Left kidney (tissue), 8 donors: ENCODE measurements at places on chromosomes 3 and 15.

- DNase-seq = no peak
Observed at GRCh38 chr15:40034186-40034946, 4.6 kb downstream of the SRP14 start.

DNA sequence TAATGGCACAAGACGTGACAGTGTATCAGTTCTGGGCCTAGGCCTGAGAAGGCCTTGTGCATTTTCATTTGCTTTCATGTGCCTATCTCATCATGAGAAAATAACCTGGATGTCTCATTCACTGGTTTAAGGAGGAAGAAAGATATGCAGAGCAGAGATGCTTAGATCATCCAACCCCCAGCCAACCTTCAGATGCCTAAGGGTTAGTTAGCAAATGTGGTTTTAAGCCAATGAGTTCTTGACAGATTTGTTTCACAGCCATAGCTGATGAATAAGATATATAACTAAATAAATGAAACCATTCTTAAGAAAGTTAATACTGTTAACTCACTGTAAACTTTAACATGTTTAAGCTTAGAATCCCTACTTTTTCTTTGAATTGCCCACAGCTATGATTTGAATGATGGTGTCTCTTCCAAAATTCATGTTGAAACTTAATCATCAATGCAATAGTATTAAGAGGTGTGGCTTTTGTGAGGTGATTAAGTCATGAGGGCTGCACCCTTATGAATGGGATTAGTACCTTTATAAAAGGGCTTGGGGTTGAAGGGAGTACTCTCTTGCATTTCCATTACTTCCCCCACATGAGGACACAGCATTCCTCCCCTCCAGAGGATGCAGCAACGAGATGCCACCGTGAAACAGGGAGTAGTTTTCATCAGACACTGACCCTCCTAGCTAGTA is 324.6 kb upstream of the TBC1D5 start:
- no peak for DNase-seq

- no peak for DNase-seq
Observed at GRCh38 chr3:10259798-10260197, 11.5 kb downstream of the TATDN2 start.

DNA sequence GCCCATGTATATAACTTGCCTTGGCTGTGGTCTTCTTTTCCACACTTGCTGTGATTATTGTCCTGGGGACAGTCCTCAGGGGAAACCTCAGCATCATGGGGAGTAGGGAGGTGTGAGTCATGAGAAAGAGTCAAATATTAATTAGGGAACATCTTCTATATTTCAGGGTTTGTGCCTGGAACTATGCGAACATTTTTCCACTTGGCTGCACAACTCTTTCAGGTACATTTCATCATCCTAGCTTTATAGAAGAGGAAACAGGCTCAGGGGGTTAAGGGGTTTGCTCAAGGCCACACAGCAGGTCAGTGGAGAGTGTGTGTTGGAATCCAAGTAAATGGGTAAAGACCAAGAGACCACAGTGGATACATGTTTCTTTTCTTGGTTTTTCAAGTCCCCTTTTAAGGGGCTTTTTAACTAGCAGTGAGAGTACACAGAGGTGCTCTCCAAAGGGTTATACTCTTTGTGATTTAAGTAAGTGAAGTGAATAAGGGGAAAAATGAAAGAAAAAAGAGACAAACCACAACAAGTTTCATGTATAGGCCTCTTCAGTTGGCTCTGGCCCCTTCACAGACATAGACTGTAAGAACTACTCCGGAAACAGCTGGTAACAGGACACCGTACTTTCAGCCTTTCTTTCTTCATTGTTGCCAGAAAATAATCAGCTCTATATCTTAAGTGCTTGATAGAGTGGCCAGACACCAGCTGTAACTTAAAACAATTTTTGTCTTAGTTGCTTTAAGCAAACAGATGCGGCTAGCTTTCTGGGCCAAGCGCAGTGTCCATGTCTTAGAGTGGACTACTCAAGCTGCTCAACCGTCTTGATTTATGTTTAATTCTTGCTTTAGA is 64.6 kb downstream of the EEFSEC start:
- peak; percentile 52 for DNase-seq

DNA sequence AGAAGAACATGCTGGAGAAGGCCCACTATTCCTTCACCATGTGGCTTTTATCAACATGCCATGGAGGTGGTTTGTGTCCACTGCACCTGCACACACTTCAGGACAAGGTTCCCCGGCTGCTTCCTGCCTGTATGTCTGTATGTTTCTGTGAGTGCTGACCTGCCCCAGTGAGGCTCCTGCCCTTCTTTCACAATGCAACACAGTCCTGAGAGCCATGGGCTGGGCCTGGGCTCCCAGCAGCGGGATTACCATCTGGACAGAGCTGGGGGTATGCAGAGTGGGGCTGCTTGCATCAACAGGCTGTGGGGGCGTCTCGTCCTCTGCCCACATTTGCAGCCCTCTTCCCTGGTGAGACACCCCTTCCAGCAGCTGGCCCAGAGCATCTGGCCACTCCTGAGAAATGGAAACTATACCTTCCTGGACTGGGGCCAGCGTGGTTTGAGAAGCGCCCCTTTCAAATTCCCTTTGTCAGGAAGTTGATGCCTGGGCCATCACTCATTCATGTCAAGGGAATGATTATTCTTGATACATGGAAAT is 29.3 kb upstream of the C15orf39 start:
- DNase-seq = no peak

DNA sequence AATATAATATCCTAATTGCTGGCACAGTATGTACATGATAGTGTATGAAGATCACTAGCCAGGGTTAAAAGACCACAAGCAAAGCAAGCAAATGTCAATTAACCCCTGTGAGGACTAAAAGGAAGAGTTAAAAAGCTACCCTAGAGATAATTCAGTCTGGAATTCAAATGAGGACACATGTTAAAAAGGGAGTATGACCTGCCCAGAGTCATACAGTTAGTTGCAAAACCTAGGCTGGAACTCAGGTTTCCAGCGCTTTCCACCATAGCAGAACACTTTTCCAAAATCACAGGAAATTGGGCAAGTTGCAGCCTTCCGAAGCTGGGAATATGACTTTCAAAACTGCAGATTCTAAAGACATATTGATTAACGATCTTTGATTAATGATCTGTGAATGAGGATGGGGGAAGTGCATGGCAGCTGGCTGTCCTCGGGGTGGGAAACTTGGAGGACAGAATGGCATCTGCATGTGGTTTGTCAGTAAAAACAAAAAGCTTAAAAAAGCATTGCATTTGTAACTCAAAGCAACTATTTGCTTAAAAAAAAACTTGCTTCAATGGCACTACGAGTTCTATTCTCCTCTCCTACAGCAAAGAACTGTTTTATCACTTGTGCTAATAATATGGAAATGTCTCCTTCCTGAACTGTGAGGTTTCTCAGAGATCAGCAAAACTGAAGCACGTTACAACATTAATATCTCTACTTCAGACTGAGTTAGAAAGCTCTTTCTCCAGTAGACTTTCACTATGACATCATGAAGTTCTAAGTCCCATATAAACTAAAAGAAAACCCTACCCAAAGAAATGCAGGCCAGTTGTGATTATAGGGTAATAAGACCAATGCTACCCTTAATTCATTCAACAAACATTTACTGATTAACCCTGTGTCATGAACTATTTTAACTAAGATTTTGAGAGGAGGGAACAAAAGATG is 46.2 kb downstream of the IGSF11 start:
- DNase-seq = no peak

- no peak for DNase-seq
Observed at GRCh38 chr3:136645915-136646314, 106.3 kb downstream of the STAG1 start.

DNA sequence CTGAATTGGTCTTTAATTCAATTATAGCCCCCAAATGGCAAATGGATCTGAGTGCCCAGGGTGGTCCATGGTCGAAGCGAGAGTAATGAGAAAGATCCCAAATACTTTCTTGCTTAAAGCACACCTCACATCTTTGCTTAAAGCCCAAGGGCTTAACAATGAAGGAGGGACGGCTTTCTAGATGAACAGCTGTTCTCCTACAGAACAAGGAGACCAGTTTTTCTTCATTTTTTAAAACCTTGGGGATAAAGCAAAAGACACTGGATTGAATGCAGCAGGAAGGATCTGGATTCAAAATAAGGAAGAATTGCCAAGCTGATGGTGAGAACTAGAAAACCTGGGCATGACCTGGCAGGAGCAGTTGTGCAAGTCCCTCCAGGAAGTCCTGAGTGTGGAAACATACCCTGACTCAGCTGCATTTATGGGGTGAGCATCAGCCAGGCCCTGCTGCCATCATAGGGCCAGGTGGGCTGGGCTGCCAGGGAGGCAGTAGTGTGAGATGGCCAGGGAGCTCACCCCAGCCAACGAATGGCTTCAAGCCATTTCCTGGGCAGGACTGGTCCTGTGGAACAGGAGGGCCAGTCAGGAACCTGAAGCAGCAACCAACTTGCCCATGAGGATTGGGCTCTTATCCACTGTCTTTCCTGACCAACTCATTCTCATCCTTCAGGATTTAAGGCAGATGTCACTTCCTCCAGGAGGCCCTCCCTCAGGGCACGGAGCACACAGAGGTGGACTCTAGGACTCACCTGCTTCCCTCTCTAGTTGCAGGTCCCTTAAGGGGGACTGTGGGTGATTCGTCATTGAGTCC is 18.4 kb upstream of the RHCG start:
- no peak for DNase-seq

DNA sequence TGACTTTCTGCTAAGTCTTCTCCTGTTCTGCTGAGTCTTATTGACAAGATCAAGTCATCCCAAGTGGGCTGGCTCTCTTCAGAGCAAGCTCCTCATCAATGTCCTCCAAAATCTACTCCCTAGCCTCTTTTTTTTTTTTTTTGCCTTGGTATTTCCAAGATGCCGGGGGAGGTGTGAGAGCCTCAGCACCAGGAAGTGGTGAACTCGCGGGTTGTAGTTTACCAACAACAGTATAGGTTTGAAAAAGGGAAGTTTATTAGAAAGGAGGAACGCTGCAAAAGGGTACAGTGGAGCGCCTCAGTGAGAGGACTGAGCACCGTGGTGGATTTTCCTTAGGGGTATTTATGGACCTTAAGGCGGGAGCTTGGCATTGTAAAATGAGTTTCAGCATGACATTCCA is 94.3 kb upstream of the SGO1 start:
- no peak for DNase-seq

- DNase-seq = no peak
Observed at GRCh38 chr15:70197945-70198361, 100.2 kb upstream of the TLE3 start.

GRCh38 chr3:64829331-64829730 is 141.5 kb upstream of the ADAMTS9 start:
- no peak for DNase-seq

DNA sequence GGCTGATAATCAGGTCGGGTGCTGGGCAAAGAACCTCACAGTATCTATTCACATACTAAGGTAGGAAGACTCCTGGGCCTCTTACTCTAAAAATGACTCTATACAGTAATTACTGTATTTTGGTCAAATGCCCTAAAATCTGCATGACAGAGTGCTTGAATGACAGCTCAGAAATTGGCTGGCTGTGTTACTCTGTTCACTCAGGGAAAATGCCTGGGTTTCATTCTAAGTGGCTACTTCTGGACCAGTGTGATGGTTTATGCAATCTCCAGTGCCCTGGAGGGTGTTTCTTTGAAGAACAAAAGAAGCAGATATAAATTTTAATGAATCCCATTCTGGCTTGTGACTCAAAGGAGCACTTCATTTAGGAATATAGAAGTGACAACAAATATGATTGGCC is 2.2 kb downstream of the GABRR3 start:
- DNase-seq = no peak

- no peak for DNase-seq
Observed at GRCh38 chr15:64562003-64562640, 101.7 kb downstream of the ZNF609 start.

GRCh38 chr3:13142552-13143380 is 69.5 kb upstream of the IQSEC1 start:
- no peak for DNase-seq

DNA sequence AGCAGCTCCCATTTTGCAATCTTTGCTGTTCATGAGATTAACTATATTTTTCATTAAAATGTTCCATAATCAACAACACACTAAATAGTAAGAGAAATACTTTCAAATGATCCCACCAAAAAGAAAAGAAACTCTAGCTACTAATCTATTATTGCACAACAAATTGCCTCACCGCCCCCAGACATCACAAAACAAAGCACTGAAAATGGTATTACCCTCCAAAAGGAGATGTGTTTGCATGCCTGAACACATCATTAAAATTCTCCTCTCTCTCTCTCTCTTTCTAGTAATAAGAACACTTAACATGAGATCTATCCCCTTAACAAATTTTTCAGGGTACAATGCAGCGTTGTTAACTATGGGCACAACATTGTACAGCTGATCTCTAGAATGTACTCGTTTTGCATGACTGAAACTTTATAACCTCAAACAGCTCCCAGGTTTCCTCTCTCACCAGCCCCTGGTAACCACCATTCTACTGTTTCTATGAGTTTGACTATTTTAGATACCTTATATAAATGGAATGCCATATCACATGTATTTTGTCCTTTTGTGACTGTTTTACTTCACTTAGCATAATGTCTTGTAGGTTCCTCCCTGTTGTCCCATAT is 33.1 kb downstream of the WNT5A start:
- DNase-seq = no peak

DNA sequence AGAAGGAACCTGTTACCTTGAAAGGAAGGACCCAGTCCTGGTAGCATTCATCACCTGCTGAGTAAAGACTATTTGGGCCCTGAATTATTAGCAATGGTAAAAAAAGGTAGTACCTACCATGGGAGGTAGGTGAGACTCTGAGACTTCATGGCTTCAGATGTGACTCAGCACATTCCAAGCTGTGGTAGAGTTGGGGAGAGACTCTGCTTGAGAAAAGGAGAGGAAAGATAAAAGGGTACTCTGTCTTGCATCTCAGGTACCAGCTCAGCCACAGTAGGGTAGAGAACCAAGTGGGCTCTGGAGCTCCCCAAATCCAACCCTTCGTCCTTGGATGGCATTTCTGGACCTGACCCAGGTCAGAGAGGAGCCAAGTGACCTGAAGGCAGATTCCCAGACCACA is 430.4 kb downstream of the TBL1XR1 start:
- DNase-seq = no peak

DNA sequence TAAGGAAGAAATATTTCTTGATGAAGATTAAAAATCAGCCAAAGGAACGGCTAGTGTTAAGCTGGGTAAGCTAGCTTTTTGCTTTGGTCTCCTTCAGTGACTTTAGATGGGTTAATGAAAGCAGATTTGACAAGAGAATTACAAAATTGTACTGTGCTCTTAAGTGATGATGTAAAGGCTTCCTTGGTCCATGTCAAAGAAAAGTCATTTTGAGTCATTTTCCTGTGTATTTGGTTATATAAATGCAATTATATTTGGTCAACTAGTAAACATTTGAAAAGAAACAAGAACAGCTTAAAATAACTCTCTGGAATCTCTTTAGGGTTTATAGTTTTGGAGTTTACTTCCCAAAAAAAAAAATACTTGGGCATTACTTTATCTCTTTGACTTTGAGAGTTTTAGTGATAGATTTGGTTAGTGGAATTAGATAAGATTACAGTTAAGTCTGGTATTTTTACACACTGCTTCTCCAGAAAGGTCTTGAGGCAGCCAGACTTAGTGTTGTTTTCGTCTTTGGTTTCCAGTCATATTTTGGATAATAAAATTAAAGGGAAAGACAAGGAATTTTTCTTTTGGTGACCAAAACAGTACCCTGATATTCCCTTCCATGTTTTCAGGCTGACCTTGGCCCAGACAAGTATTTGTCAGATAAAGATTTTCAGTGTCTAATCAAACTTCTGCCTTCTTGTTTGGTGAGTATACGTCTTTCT is 42.3 kb downstream of the PDHB start:
- DNase-seq = no peak
